ENCODE measurements at places on chromosomes 2 and 18. TPM values are rescaled to one million over a fixed set of nuclear protein-coding genes. Genes with fewer than 3 reads are reported as not detected.
A peak's percentile ranks its signal among the peaks of the same experiment; 100 is the strongest.

DNA sequence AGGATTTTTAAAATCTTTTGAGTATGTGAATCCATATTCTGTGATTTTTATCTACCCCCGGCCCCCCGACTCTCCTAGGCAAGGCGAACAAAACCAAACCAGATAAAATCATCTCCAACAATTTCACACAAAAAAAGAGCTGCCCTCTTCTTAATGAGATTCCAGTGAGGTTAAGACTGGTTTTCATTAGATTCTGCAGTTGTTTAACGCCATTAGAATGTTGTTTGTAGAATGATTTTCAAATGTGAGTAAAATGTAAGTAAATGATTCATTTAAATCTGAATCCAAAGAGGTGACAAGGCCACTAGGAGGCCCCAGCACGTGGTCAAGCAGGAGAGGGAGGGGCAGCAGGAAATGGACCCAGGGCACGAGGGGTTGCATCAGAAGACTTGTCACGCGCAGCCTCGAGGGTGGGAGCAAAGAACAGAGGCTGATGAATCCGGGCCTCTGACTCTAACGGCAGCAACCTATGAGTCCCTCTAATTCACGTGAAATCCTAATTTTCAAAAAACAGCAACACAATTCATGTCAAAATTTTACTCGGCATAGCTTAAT, 24.3 kb upstream of the KLHL29 start:
- H3K27me3 ChIP-seq: no peaks in the 10 kb centered on the region
- no peaks in the 10 kb centered on the region for H3K4me1 ChIP-seq
- H3K4me3 ChIP-seq: no peak overlapping the region
- H3K36me3 ChIP-seq: no peaks in the 10 kb centered on the region
- H3K27ac ChIP-seq: no peak overlapping the region

The BCS1L gene
- 21.4 TPM for total RNA-seq

The TUBA3E gene
- total RNA-seq: not detected

- no peaks in the 10 kb centered on the region for H3K4me1 ChIP-seq
- no peaks in the 10 kb centered on the region for H3K27me3 ChIP-seq
- no peaks in the 10 kb centered on the region for H3K36me3 ChIP-seq
- DNase-seq: no peak
- H3K27ac ChIP-seq: no peak overlapping the region
Measured at GRCh38 chr2:68453761-68454360, 13.2 kb downstream of the FBXO48 start.

The ABCG5 gene
- not detected for total RNA-seq

The SPATA3 gene
- total RNA-seq: not detected

DNA sequence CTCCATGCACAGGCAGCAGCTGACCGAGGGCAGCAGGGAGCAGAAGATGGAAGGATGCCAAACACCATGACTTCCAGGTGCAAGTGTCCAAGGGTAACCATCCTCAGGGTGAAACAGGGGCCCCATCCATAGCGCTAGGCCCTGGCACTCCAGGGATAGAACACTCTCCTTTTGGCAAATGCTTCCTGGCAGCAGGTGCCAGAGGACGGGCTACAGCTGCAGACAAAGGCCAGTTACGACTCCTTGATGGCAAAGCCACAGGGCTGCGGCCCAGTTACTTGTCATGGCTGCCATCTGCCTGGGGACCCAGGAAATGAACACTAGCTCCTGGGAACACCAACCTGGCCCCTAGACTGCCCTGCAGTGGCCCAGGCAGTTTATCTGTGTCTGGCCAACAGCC, 178.8 kb downstream of the TMEM163 start:
- H3K4me3 ChIP-seq: no peak overlapping the region
- DNase-seq: no peak
- H3K27me3 ChIP-seq: no peaks in the 10 kb centered on the region

- H3K27ac ChIP-seq: peak overlapping the region; percentile 85
- no peaks in the 10 kb centered on the region for H3K36me3 ChIP-seq
- H3K4me3 ChIP-seq: no peak overlapping the region
- no peaks in the 10 kb centered on the region for H3K27me3 ChIP-seq
- no peaks in the 10 kb centered on the region for H3K4me1 ChIP-seq
Measured at GRCh38 chr2:196927376-196928225, 1.1 kb upstream of the PGAP1 start.

The RAB1A gene
- 131 TPM for total RNA-seq

- H3K27ac ChIP-seq: no peak overlapping the region
- no peaks in the 10 kb centered on the region for H3K27me3 ChIP-seq
- H3K4me3 ChIP-seq: no peak overlapping the region
- no peaks in the 10 kb centered on the region for H3K36me3 ChIP-seq
- no peaks in the 10 kb centered on the region for H3K4me1 ChIP-seq
- peak; percentile 64 for DNase-seq
Measured at GRCh38 chr2:31170071-31170698, 31.9 kb upstream of the GALNT14 start.

The CYS1 gene
- 1.0 TPM for total RNA-seq
